ENCODE measurements at places on chromosomes 7 and 10. TPM values are rescaled to one million over a fixed set of nuclear protein-coding genes. Genes with fewer than 3 reads are reported as not detected.

Gene ASAH2
- 3.0 TPM for total RNA-seq

DNA sequence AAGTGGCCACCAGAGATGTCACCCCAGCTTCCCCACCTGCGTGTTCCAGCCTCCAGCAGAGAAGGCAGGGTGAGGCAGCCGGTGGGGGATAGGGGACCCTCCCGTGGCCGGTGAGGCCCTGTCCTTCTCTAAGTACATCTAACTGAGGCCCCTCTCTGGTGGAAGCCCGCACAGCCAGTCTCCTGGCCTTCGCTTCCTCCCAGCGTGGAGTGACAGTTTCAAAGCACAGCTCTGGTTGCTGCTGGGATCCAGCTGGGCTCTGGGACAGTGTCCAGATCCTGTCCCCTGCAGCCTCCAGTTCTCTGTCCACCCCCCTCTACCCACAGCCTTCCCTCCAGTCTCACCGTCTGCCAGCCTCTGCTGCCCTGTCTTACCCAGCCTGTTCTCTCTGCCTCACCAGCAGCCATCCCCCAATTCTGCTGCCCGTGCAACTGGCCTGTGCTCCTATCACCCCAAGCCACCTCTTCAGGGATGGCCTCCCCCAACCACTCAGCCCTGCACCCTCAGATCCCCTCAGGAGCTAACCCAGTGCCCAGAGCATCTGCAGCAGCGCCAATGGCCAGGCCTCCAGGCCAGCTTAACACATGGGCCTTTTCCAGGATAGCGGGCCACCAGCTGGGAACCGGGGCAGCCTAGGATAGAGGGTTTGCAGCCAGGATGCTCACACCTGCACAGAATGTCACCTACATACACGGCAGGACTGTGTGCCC lies 16.3 kb upstream of the SH2B2 start:
- no peak for DNase-seq

Gene ZNF425
- 0.74 TPM for total RNA-seq

Gene AQP1
- 0.36 TPM for total RNA-seq

DNA sequence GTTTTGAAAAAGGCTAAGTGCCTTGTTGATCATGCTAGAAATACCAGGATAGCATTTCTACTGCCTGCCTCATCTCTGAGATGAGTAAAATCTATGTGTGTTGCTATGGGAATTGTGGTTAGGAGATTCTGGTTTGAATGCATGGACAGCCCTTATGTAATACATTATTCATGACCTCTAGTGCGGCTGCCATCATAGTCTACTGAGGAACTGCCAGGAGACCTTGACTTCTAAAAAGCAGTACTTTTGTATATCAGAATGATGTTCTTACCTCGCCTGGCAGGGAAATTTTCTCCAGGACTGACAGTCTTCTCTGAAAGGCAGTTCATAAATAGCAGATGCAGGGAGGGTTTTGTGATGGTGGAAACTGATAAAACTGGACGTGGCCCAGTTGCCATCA lies 248.5 kb downstream of the NSUN6 start:
- no peak for DNase-seq

- no peak for DNase-seq
Measured at GRCh38 chr7:147406521-147407135, 1183.9 kb upstream of the C7orf33 start.

- DNase-seq, result no peak
Measured at GRCh38 chr10:8392216-8392615, 337.7 kb downstream of the GATA3 start.

- no peak for DNase-seq
Measured at GRCh38 chr7:78017591-78018100, 219.1 kb downstream of the PHTF2 start.

GRCh38 chr7:155468785-155469148 lies 10.8 kb downstream of the EN2 start:
- no peak for DNase-seq

DNA sequence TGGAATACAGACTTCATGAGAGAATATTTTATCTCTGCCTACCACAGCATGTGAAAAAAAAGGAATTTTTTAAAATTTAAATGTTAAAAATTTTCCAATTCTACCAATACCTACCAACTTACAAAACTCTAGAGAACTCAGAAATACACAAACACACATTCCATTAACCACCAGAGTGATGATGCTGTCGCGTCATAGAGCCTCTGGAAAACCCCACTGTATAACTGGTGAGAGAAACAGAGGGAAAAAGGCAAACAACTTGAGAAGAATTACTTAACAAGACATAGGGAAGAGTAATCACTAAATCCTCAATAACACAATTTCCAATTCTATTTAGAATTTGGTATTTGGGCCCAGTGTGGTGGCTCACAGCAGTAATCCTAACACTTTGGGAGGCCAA lies 6.2 kb upstream of the SPOCK2 start:
- no peak for DNase-seq

- no peak for DNase-seq
Measured at GRCh38 chr10:114010316-114010715, 33.4 kb upstream of the ADRB1 start.

- no peak for DNase-seq
Measured at GRCh38 chr7:112726076-112726475, 64.1 kb downstream of the TMEM168 start.

DNA sequence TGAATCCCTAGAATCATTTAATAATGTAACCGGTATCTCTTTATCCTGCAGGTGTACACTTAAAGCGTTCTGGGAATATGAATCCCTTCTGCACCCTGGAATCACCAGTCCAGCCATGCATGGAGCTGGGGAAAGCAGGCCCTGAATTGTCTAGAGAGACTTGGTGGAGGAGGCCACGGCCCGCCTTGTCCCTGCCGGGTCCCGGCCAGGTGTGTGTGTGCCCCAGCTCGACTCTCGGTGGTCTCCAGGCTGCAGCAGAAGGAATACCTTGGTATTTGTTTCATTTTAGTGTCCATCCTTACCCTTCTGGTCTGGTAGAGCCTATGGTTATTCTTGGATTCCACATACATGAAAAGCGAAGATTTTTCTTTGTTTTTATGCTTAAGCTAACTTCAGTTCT lies 58.1 kb downstream of the PRPF18 start:
- no peak for DNase-seq

Gene METTL27
- total RNA-seq, result 2.3 TPM

GRCh38 chr10:133526957-133527588 lies at the start of gene CYP2E1:
TSS of gene CYP2E1 (plus strand) at chr10:133527363. CDS start at chr10:133527396, 33 bp downstream.
- no peak for DNase-seq

GRCh38 chr7:125089171-125089570 lies 159.5 kb upstream of the POT1 start:
- DNase-seq, result no peak

DNA sequence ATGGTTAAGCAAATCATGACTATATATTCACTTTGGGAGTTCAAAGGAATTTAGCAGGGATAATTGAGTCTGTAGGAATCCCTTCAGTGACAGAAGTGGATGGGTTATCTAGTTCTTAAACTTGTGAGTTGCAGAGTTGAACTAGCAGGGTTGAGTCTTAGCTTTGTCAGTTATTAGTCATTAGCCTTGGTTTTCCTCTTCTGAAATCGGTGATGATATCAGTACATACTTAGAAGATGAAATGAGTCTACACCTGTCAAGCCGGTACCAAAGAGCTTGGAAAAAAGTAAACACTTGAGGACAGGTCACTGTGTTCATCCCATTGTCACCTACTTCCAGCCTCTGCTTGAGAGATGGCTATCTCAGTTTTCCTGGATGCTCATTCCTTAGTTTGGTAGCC lies 73.5 kb downstream of the BUB3 start:
- DNase-seq, result no peak

- DNase-seq, result no peak
Measured at GRCh38 chr7:83937930-83938329, 256.7 kb downstream of the SEMA3A start.

DNA sequence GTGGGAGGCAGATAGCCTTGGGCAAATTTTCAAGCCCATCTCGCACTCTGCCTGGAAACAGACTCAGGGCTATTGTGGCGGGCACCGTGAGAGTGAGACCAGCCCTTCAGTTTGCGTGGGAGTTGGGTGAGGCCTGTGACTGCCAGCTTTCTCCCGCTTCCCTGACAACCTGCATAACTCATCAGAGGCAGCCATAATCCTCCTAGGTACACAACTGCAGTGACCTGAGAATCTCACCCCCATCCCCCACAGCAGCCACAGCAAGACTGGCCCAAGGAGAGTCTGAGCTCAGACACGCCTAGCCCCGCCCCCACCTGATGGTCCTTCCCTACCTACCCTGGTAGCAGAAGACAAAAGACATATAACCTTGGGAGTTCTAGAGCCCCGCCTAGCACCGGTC lies 275.4 kb downstream of the GRID1 start:
- DNase-seq, result no peak

Gene CHAT
- total RNA-seq, result not detected

- DNase-seq, result no peak
Measured at GRCh38 chr10:1668399-1668798, 68.9 kb downstream of the ADARB2 start.

Gene MYH16
- not detected for total RNA-seq

DNA sequence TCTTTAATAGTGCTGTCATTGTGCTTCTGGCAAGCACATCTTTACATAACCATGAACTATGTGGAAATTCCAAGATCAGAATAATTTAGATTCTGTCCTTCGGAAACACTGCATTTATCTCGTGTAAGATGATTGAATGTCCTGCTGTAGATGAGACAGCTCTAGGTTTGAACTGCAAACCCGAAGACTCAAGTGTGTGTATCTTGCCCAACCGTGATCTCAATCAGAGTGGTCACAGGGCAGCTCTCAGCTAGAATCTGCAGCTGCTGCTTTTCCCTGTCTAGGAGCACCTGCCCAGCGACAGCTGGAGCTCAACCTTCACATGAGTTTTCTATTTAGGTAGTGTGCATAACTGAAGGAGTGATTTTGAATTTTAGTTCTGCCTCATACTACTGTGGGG lies 17.5 kb upstream of the KIF20B start:
- DNase-seq, result no peak

DNA sequence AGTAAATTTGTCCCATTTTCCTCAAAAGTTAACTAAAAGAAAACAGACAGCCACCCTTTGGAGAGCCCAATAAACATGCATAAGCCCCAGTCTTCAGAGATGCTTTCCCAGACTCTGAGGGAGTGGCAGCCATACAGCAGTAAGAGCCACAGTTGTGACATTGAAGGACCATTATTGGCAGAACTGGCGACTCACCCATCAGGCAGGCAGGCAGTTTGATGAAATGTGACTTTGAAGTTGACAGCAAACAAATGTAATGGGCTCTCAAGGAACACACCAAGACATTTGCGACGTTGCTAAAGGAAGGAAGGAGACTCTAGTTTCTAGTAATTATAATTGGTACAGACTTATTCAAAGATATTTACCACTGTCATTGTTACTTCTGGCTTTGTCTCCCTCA lies 287.5 kb upstream of the PHYHIPL start:
- DNase-seq, result no peak

DNA sequence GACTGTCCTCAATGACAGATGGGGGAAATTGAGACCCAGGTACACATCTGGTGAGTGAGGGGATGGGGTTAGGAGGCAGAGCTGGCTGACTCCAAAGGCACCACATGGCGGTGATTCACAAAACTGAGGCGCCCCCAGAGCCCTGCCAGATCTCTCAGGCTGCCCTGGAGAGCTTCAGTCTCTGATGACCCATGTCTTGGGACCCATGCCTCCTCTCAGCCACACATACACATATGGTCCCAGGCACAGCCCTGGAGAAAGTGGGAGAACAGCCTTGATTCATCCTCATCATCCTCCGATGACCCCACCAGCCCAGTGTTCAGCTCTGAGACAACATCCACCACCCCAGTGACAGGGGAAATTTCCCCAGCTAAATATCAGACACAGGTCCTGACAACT lies 426.0 kb downstream of the RPS24 start:
- DNase-seq, result no peak

Gene PIP
- not detected for total RNA-seq

Gene TAS2R4
- total RNA-seq, result 0.62 TPM

Gene CYP17A1
- not detected for total RNA-seq

Gene FAM131B
- 1.9 TPM for total RNA-seq

GRCh38 chr7:83524277-83525075 lies 124.5 kb downstream of the SEMA3E start:
- DNase-seq, result no peak

Gene SLC18A3
- total RNA-seq, result not detected

- no peak for DNase-seq
Measured at GRCh38 chr10:34698248-34698831, 116.8 kb downstream of the PARD3 start.

GRCh38 chr10:95384011-95384704 lies 93.4 kb upstream of the PDLIM1 start:
- peak; percentile 67 for DNase-seq

Gene GCK
- total RNA-seq, result 1.3 TPM

GRCh38 chr10:36354633-36355032 lies 712.5 kb upstream of the FZD8 start:
- no peak for DNase-seq

- no peak for DNase-seq
Measured at GRCh38 chr10:3142146-3142875, 30.3 kb downstream of the PITRM1 start.

DNA sequence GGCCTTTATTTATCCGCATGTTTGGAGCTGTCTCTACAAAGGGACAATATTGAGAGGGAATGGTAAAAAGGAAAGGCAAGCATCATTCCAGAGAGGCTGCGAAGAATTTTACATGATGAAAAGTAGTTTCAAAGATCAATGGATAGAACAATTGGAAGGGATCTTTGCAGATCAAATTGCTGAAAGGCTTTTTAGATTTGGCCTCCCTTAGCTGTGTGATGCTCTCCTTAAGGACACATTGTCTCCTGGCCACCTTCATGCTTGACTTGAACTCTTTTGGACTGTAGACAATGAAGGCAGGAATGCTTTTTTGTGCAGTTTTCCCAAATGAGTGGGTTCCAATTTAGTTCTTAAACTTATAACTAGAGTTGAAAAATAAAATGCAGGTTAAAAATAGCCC lies 344.7 kb downstream of the ARL4A start:
- no peak for DNase-seq

- no peak for DNase-seq
Measured at GRCh38 chr10:96359616-96360015, 814 bp upstream of the OPALIN start.

- DNase-seq, result no peak
Measured at GRCh38 chr7:129865925-129866201, 86.9 kb downstream of the UBE2H start.

DNA sequence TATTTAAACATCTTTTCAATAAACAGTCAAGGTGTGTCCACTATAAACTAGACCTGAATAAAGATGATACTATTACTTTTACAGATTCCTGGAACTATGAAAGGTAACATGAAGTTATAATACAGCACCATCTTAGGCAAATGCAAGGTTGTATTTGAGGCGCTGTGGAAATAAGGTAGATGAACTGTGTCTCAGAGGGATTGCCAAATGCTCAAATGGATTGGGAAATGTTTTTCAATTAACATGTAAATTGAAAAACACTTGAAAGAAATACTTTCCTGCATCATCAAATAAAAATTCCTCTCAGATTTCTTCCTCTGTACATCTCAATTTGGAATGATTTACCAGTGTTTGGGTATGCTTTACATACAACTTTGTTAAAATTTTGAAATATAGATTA lies 139.4 kb downstream of the DKK1 start:
- DNase-seq, result no peak

GRCh38 chr10:90999512-91000172 lies 78.8 kb upstream of the ANKRD1 start:
- no peak for DNase-seq
